ENCODE measurements at places on chromosomes 7 and 10.
A peak's percentile ranks its signal among the peaks of the same experiment; 100 is the strongest.

DNA sequence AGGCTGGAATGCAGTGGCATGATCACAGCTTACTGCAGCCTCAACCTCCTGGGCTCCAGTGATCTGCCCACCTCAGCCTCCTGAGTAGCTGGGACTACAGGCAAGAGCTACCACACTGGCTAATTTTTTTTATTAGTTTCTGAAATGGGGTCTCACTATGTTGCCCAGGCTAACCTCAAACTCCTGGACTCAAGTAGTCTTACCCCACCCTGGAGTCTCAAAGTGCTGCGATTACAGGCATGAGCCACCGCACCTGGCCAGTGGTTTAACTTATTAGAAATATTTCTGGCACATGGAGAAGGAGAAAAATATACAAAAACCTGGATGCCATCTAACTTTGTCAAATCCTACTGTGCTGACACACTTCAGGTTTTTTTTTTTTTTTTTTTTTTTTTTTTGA, 15.2 kb downstream of the ZNF786 start:
- no peak for DNase-seq

DNA sequence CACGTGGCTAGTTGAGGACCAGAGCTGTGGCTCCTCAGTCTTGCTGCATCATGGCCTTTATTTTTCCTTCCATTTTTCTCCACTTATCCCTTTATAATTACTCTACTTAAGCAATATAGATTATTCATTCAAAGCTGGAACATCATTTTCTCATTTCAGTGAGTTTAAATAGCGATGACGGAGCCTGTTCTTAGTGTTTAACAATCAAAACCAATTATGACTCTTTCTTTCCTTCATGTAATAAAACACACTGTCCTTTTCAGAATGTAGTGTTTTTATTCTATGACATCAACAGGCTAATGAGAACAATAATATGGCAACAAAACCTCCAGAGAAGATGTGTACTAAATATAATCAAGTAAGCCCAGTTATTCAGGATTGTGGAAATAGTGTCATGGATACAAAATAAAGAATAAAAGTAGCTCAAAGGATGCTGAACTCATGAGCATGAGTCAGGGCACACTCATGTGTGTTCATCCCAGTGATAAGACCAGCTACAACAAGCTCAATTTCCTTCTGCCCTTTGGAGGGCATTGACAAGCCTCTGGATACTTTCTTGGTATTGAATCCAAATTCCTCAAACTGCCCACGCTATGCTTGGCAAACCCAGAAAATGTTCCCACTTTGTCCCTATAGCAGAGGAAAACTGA, 188.4 kb downstream of the CYP26A1 start:
- no peak for DNase-seq

- no peak for DNase-seq
These were observed 58.3 kb upstream of the NEBL start for GRCh38 chr10:20955355-20955893.

GRCh38 chr10:124354411-124355382, 64.0 kb downstream of the OAT start:
- DNase-seq: no peak

DNA sequence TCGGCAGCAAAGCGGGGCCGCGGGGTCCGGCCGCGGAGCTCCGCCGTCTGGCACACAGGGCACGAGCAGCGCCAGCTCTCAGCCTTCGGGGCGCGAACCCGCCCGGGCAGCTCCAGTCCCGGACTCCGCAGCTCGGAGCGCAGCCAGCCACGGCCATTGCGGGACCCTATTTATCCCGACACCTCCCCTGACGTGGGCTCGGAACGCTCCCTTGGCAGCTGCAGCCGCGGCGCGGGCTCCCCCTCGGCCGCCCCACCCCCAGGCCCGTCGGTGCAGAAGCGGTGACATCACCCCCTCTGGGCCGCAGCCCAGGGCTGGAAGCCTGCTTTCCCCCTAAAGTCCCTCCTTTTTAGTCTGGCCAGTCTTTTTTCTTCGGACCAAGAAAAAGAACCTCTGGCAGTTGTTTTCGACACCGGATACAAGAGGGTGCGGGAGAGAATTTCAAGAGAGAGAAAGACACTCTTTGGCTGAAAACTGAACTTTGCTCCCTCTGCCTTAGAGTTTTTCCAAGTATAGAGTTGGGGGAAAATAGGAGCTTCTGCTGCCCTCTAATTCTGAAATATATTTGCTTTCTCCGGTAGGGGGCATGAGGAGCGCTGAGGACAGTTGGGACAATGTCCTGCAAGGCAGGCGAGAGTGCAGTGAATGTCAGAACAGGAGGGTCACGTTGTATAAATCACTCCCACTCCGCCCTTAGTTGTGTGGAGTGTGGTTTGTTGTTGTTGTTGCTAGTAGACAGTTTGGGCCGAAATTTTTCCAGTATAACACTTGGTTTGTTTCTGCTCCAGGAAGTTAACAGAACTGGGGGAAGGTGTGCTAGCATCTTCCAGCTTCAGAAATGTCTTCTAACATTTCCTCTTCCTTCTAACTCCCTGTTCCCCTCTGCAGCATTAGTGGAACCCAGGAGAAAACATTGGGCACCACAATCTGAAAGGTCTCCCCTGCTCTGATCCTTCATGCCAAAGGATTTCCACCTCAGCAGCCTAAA, at the start of gene SFRP4:
Gene SFRP4 (minus strand): TSS at position 145 of the 988 bp plus-strand sequence. CDS start 280 bp downstream, outside the sequence.
- DNase-seq: peak; percentile 42

DNA sequence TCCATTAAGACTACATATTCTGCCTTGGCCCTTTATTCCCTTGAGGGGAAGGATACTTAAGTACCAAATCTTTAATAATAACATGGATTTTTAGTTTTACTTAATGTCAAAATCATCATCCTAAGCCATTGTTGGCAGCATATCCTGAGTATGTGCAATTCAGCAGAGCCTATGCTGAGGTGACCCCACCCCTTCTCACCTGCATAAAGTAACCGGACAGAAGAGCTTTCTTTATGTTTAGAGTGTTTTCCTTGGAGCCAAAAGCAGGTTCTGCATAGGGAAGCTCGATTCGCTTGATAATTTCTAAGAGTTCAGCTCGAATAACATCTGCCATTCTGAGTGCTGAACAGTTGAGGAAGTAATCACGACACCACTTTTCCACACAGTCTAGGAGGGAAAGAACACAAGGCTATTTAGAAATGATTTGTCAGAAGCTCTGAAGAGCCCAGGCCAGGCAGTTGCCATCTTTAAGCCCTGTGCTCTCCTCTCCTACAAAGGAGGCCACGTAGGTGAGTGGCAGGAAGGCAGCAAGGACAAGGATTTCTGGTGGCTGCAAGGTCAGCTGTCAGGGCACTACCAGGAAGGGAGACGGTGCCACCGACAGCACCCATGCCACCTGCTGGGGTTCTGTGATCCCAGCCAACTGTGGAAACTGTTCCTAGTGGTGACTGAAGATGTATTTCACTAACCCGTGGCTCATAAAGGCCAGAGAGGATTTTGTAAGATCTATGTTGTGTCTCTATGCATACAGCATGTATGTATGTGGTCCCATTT, 15.6 kb downstream of the BCCIP start:
- no peak for DNase-seq

- DNase-seq: no peak
These were observed 68.9 kb downstream of the ZNF365 start for GRCh38 chr10:62442894-62443669.

DNA sequence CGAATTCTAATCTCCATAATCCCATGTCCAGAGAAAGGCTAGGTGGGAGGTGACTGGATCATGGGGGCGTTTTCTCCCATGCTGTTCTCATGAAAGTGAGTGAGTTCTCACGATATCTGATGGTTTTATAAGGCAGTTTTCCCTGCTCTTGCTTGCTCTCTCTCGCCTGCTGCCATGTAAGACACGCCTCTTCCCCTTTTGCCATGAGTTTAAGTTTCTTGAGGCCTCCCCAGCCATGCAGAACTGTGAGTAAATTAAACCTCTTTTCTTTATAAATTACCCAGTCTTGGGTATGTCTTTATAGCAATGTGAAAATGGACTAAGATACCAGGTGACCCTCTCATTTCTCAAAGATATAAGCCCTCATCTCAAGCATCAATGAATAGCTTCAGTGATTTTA, 1.1 kb upstream of the ACTA2 start:
- DNase-seq: no peak

DNA sequence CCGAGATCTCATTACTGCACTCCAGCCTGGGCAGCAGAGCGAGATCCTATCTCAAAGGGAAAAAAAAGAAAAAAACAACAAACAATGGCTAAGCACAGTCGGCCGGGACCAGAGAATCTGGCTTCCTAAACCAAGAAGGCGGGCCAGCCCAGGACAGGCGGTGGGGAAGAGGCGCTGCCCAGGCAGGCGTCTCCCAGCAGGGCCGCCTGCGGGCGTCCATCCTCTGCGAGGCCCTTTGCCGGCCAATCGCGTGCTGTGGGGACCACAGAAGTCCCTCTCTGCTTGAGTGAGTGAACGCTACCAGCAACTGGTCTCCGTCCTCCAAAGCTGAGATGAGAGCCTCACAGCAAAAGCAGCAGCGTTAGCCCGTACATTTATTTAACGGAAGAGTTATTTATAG, 14.7 kb upstream of the BMS1 start:
- no peak for DNase-seq
